Stimulated activated CD4-positive, alpha-beta T cell treated with anti-CD3 and anti-CD28 coated beads, Interleukin-1b, Interleukin-23, amount 100 ng/mL, for 1 hour (primary cell): ENCODE measurements at places on chromosomes 2 and 18.

DNA sequence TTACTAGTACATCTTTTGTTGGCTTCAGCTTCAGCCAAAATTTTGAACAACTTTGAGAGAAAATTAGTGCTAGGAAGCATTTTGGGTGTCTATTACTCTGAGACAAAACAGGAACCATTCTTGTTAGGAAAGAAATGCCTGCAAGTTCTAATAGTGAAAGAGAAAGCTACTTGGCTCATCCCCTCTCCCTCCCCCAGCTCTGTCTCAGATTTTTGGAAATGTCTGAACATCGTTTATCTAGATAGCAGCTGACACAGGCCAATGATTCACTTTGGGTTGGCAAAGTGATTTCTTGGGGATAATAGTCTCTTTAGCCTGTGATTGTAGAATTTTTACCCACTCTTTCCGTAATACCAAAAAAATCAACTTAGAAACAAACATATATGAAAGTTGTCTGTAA is 42.3 kb upstream of the PTPRM start:
- DNase-seq: no peak

GRCh38 chr2:61764035-61764800 is 89.6 kb downstream of the FAM161A start:
- peak; percentile 90 for DNase-seq

GRCh38 chr2:74685408-74685807 is 31.4 kb downstream of the SEMA4F start:
- no peak for DNase-seq

DNA sequence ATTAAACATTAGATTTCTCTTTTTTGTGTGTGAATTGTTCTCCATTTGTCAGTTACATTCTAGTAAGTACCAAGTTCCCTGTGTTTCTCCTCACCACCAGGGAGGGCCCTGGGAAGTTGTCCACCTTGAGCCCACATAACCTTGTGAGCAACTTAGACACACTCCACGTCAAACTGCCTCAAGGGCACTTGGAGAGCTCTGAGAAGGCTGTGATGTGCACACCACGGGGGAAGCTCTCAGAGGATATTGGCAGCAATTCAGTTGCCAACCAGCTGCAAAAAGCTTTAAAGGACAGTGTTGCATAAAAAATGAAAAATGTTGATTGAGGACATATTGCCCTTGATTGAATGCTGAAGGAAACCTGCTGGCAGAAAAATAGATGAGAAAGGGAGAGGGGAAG is 743.6 kb downstream of the RNF144A start:
- no peak for DNase-seq

DNA sequence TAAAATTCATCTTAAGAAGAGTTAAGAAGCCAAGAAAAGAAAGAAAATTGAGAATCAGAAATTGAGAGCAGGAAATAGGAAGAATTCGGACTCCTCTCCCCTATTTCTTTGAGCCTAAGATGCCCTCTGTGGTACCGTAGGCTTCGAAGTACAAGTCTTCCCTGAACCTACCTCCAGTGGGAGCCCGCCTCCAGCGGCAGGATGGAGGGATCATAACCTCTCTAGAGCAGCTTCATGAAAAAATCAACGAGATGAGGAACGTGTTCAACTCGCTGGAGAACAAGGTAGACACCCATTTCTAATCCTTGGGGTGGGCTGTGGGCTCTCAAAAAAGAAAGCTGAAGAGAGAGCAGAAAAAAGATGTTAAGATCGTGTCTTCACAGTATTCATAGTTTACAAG is 36.3 kb downstream of the ARHGEF33 start:
- no peak for DNase-seq

DNA sequence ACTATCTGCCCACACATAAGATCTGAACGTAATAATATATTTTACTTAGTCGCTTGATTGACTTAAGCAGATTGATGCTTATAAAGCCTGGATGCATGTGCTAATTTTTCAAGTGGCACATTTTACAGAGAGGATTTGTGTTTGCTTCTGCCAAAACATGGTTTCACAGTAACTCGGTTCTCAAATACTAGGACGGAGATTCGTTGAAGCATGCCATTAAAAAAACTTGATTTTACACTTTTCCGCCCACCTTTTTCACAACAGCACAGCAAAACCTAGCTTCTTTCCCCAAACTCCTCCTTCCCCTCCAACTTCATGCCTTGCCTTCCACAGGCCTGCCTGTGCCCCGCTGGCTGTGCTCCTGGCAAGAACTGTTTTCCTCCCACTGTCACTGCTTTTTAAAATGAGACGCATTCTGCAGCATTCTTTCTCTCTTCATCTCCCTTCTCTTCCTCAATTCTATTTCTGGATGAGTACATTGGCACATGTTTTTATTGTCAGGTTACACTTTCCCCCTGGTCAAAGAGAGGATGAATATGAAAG is 55.1 kb upstream of the LMAN1 start:
- no peak for DNase-seq

- no peak for DNase-seq
Measured at GRCh38 chr2:206728277-206729199, 10.3 kb upstream of the DYTN start.

DNA sequence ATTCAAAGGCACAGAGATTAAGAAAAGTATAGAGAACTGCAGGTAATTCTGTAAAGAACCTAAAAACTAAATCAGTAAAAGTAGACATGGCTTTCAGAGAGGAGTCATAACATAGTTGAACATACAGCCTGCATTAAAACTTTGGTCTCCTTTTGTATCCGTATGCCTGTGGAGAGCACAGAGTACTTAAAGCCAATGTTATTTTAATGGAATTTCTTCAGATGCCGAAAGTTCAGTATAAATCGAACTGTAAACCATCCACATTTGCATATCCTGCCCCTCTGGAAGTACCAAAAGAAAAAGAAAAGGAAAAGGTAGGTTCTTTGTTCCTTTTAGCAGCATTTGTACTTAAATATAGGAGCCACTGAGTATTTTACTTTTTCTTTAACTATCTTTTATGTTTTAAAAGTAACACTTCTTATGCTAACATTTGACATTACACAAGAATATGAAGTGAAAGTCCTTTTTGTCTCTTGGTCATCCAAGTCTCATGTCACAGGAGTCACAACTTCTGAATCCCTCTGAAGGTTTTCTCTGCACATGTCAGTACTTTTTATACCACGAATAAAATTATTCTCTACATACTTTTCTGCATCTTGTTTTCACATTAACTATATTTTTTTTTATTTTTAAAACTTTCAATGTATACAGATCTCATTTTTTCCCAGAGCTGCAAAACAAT is 34.9 kb upstream of the ARMC9 start:
- no peak for DNase-seq

GRCh38 chr18:42536442-42536841 is 579.0 kb downstream of the RIT2 start:
- DNase-seq: no peak

DNA sequence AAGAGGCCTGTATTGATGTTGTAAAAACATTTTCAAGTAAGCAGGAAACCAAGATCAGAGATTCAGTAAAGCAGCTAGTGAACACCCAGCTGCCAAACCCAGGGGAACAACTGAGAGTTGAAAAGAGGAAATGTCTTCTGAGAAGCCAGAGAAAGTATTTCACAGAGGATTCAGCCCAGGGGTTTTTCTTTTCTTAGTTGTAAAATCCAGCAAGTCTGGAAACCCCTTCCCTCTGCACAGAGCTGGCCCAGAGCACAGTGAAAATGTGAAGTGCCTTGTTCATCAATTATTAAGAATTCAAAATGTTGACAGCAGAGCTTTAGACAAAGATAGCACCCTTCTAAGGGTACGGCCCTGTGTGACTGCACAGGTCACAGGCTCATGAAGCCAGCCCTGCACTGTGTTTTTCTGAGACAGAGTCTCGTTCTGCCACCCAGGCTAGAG is 28.4 kb downstream of the AFF3 start:
- no peak for DNase-seq

DNA sequence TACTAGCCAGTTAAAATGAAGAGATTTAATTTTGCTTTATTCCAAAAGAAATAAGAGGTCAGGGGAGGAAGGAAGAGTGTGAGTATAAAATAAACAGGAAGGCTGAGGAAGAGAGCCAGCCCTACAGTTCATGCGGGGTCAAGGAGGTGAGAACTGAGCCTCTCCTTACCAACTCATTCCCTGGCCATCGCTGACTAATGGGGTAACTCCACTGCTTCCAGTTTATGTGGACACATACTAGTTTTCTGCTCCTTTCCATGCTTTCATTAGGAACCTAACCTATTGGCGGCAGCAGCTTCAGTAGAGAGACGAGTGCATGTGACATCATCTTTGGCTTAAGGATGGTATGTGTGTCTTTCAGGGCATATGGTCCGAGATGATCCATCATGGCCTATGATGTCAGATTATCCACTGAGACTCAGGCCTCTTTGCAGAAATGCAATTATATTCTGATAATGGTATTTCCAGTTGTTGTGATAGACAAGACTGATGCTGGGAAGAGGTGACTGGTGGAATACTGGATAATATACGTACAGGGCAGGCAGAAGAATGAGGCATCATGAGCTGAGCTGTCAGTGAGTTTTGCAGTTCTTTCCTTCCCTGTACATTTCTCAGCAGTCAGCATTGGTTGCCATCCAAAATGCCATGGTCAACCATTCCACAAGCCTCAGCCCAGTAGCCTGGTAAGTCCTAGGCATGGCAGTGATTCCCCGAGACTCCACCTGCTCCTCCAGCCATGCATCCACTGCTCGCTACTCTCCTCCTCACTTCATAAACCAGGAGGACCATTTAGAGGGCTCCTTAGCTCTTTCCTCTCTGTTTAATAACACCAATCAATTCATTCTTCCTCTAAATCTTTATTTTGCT is 184.6 kb upstream of the OSR1 start:
- no peak for DNase-seq

GRCh38 chr18:53169346-53169745 is 829.3 kb downstream of the DCC start:
- no peak for DNase-seq

GRCh38 chr2:140383781-140384180 is 1603.6 kb upstream of the NXPH2 start:
- DNase-seq: no peak

GRCh38 chr18:65269375-65269774 is 481.4 kb upstream of the CDH7 start:
- no peak for DNase-seq

DNA sequence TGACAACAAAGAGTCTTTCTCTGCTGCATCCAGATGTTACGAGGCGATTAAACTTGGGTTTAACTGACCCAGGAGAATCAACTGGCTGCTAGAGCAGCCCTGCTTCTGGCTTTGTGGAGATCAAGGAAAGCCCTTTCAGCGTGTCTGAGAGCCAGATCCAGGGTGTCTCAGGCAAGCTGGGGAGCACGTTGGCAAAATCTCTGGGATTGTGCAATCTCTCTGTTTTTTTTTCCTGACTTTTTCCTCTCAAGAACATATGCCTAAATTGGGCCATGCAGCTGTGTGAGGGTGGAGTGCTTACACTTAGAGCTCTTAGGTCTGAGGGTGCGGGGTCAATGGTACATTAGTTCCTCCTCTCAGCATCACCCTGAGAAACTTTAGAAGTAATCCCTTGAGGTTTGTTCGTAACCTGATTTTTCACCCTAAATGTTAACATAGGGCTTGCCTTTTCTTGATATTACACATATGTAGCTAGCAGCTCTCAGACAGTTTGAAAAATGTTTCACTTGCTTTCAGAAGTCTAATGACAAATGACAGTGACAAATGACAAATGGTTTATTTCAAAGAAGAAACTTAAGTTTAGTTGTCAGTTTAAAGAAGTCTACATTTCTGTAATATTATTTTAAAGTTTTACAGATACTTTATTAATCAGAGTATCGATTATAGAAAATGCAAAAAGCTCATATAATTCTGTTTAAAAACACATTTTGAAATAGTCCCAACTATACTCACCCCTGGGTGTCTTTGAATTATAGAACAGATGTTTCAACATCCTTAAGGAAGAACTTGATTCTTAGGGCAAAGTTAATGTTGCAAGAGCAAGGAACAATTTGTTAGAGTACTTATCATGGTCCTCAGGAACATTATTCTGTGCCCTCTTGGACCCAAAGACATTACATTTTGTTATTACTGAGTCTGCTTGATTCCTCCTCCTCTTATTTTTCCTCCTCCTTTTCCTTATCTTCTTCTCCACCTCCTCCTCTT is 38.4 kb upstream of the ZSWIM2 start:
- DNase-seq: no peak

GRCh38 chr2:176409671-176410070 is 140.4 kb downstream of the MTX2 start:
- no peak for DNase-seq

GRCh38 chr2:37644191-37644590 is 27.3 kb downstream of the CDC42EP3 start:
- DNase-seq: no peak

DNA sequence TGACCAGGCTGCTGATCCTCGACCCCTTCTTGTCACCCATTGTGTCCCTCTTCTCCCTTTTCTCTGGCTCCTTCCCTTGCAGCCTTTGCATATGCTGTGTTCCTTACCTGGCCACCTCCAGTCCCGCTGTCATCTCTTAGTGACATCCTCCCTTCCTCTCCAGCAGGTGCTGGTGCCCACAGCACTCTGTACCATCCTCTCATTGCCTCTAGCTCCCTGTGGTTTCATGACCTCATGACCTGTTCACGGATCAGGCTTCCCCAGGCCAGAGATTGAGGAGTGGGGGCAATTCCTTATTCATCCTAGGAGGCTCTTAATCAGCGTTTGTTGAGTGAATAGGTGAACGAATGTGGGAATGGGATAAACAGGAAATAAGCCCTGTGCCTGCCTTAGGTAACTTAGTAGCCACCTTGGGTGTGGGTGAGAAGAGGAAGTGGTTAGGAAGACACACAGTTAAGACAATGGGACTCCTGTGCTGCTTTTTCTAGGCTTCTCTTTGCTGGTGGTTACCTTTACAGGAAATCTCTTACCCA is 35.5 kb downstream of the ITGA6 start:
- DNase-seq: no peak

DNA sequence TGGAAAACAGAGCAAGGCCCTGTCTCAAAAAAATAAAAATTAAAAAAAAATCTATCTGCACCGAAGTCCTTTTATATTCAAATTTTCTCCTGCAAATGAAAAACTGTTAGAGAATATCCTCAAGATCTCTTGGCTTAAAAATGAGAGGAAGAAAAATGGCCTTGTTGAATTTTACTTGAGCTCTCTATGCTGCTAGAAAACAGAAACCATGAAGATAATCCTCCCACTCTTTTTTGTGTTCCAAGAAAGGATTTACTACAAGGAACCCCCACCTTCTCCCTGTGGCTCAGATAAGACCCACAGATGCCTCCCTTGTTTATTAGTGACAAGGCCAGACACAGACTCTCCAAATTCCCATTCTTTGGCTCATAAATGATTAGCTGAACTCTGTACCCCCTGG is 71.0 kb downstream of the SGPP2 start:
- no peak for DNase-seq

DNA sequence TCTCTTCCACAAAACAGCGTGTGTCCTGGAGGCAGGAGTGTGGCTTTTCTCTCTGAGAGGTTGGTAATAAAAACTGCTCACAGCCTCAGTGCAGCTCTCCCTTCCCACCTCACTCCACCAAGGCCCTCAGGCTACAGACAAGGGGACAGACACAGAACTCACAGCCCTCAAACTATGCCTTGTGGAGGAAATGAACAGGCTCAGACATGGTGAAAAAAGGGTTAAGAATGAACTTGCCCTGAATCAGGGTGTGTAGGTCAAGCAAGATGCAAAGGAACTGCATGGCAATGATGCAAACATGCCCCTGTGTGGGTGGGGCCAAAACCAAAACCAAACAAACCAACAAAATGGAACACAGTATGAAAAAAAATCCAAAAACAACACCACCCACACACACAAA is 125.8 kb downstream of the GALNT14 start:
- no peak for DNase-seq
